Ammon's horn (tissue), 1 donor: ENCODE measurements at places on chromosomes 16 and 17.

GRCh38 chr17:47295874-47296255, 27.9 kb upstream of the EFCAB13 start:
- DNase-seq, result no peak

DNA sequence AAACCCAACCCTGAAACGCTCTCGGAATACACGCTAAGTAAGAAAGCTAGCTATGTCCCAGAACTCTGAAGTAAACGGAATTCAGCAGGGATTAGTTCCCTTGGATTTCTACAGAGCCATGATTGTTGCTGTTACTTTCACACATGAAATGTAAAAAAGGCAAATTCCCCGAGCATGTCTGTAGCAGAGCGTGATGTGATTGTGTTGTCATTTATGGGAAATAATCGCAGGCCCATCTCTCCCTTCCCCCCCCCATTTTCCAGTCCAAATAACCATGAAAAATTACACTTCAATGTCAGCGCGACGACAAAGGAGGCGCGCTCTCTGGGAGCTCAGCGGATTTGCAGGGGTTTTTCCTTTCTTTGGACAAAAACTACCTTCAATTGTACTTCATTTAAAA, 209.0 kb downstream of the ZFHX3 start:
- no peak for DNase-seq

GRCh38 chr17:32870969-32871368, 6.0 kb downstream of the MYO1D start:
- DNase-seq, result no peak

GRCh38 chr17:17815062-17815406, 21.8 kb downstream of the SREBF1 start:
- no peak for DNase-seq

DNA sequence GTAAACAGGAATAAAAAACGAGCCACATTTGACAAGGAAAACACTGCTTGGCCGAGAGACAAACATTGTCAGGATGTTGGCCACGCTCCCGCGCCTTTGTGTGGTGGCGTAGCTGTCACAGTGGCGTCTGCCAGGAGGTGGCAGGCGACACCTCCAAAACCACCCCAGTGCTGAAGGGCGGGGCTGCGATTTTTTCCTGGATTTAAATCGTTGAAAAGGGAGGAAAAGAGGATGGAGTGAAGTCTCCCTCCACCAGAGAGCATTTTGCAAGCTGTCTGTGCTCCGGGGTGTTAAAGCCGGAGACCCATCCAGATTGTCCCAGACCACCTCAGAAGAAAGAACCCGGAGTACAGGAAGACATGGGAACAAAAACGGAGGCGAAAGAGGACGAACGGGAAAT, 12.7 kb downstream of the MRM3 start:
- peak; percentile 96 for DNase-seq

DNA sequence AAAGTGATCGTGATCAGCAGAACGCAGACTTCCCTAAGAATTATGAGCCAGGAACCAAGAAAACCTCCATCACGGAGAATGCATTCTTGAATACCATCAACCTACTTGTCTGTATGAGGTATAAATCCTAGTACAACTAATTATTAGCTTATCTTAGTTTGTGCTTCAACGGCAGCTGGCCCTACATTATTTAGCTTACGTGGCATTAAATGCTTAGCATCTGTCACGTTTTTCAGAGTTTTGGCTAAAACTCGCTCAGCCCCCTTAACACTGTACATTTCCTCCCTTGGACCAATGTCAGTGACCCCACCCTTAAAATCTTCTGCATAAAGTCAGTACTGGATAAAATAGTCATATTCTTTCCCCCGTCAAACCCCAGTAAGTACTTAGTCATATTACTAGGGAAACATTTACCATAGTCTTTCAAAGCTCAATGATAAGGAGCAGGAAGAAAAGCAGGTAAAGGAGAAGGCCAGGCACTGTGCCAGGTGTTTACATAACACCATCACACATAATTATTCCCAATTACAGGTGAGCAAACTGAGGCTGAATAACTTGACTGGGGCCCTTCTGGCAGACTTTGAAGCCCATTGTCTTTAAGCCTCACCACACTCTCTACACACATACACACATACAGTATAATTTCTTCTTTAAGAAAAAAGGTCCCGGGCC, 16.6 kb upstream of the TXNDC11 start:
- no peak for DNase-seq

DNA sequence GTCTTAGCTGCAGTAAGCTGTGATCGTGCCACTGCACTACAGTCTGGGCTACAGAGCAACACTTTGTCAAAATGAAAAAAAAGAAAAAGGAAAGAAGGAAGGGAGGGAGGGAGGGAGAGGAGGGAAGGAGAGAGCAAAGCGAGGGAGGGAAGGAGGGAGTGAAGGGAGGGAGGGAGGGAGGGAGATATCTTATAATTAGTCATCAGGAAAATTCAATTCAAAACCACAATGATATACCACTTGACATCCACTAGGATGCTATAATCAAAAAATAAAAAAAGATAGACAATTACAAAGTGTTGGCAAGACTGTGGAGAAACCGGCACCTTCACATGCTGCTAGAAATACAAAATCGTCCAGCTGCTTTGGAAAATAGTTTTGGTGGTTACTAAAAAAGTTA, 93.8 kb downstream of the CDC27 start:
- DNase-seq, result no peak

- peak; percentile 56 for DNase-seq
Observed at GRCh38 chr16:57988929-57989328, 11.5 kb downstream of the ZNF319 start.

DNA sequence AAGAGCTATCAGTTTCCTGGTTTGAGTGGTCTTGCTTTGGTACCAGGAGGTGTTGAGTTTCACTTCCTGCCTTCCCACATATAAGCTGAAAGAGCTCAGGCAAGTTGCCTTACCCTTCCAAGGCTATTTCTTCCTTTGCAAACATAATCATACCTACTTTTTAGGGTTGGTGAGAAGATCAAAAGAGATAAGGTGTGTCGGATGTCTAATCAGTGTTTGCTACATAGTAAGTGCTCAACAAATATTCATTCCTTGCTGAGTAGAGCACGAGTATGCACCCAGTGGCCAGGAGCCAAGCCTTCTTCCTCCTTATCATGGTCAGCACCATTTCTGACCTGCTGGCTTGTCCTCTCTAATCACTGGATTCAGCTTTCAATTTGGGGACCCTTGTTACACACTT, 12.7 kb upstream of the TMEM98 start:
- no peak for DNase-seq

- DNase-seq, result peak; percentile 0
Observed at GRCh38 chr17:83148317-83149028, 69.1 kb downstream of the METRNL start.

- no peak for DNase-seq
Observed at GRCh38 chr17:33939959-33940358, 315.1 kb upstream of the CCL2 start.

- no peak for DNase-seq
Observed at GRCh38 chr17:42214156-42214555, 19.9 kb upstream of the GHDC start.

DNA sequence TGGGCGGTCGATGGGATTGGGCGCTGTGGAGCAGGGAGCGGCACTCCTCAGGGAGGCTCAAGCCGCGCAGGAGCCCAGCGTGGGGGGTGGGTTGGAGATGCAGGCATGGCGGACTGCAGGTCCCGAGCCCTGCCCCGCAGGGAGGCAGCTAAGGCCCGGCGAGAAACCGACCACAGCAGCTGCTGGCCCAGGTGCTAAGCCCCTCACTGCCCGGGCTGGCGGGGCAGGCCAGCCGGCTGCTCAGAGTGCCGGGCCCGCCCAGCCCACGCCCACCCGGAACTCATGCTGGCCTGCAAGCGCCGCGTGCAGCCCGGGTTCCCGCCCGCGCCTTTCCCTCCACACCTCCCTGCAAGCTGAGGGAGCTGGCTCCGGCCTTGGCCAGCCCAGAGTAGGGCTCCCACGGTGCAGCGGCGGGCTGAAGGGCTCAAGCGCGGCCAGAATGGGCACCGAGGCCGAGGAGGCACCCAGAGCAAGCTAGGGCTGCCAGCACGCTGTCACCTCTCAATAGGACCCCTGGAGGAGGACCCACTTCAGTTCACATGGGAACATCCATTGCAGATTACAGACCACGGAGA, 20.5 kb upstream of the METTL16 start:
- DNase-seq, result no peak

- no peak for DNase-seq
Observed at GRCh38 chr17:39933912-39934311, 6.4 kb downstream of the LRRC3C start.

DNA sequence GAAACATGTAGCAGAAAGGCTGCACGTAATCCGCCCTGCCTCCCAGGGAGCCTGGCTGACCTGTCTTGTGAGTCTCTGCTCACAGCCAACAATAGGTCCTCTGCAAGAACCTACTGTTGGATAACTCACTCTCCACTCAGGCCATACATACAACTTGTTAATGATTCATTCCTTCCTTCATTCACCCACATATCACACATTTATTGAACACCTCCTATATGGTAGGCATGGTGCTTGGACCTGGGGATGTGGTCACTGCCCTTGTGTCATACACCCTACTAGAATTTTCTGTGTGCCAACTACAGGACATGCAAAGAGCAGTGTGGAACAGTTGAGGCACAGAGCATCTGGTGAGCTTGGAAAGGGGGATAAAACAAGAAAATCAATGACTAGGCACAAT, 28.1 kb upstream of the HNF1B start:
- no peak for DNase-seq

DNA sequence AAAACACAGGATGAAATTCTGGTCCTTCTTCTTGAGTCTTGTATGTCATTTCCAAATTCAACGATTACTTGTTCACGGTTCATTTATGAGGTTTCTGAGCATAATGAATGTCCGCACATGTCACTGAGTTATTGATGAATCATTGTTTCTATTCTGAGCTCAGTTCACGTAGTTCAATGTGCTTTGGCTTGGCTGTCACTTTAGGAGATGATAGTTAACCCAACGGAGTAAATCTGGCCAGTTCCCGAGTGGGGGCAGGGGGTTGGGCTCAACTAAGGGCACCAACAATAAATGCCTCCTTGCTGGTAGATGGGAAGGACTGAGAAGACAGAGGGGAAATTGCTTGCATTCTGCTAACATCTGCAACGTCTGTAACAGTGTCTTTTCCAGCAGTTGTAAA, 239.4 kb upstream of the HSBP1 start:
- DNase-seq, result no peak

- no peak for DNase-seq
Observed at GRCh38 chr17:1493291-1493980, 950 bp upstream of the MYO1C start.

- no peak for DNase-seq
Observed at GRCh38 chr17:34616148-34616547, 36.8 kb downstream of the TMEM132E start.

DNA sequence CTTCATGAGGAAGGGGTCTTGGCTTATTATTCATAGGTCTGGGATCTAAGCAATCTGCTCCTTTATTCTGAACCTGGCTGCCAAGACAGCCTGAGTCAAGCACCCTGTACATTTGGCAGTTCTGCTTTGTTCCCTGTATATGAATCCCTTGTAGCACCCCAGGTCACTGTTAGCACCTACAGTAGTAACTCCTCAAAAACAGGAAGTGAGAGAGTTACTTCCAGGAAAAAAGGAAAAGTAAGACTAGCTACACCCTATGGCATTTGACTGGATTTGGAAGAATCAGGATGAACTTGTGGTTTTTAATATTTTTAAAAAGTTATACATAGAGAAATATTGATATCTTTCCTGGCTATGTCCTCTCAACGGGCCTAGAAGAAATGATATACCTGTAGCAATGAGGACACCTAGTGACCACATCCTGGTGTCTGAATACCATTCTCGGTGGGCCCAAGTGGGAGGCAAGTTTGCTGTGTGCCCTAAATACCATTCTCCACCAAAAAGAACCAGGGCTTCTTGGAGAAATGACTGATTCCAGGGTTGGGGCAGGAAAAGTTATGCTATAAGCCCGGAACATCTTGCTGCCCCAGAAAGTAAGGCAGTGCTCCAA, 9.9 kb downstream of the ANKRD40 start:
- DNase-seq, result no peak

- DNase-seq, result peak; percentile 75
Observed at GRCh38 chr16:15427648-15428239, 6.6 kb upstream of the BMERB1 start.

- no peak for DNase-seq
Observed at GRCh38 chr16:77317059-77317458, 117.8 kb downstream of the ADAMTS18 start.

DNA sequence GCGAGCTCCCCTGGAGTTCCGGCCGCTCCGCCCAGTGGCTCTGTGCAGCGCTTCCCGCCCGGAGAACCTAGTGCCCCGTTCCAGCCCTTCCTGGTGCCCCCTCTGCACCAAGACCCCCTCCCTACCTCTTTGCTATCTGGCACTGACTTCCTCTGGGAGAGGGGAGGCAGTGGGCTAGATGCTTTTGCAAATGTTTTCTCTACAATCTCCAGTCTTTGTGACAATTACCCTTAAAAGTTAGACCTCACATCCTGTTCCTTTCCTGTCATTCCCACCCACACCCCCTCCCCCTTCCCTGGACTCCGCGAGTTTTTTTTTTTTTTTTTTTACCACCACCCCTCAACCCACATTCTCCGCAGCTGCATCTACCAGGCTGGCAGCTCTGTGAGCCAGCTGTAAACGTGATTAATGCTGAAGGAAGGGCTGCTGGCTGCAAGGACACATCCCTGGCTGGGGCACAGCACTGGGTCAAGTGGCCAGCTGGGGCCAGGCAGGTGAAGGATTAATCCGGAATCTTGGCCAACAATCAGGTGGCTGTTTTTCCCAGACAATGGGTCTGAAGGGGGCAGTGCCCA, 101.5 kb downstream of the MGAT5B start:
- no peak for DNase-seq

GRCh38 chr16:9061358-9061813, 30.1 kb upstream of the HAPSTR1 start:
- DNase-seq, result peak; percentile 37

DNA sequence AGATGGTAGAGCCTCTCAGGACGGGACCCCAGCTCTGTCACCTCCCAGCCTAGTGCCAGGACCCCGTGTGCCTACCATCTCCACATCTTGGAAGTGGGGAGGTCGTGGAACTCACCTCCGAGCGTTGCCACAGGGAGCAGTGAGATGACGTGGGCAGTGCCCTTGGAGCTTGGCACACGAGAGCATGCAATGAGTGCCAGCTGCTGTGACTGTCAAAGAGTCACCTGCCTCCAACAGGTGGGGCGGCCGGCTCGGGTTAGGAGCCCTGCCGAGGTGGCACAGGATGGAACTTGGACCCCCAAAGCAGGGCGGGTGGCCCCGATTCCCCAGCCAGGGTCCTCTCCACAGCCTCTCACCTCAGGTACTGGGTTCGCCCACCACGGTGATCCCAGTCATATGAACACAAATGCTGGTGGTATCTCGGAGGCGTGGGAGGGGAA, 5.5 kb downstream of the VPS4A start:
- no peak for DNase-seq

GRCh38 chr17:2897605-2898004, 101.4 kb downstream of the RAP1GAP2 start:
- no peak for DNase-seq
